ENCODE measurements at places on chromosomes 12 and 14. TPM values are rescaled to one million over a fixed set of nuclear protein-coding genes. Genes with fewer than 3 reads are reported as not detected.

The PNP gene
- total RNA-seq, result 88.6 TPM

DNA sequence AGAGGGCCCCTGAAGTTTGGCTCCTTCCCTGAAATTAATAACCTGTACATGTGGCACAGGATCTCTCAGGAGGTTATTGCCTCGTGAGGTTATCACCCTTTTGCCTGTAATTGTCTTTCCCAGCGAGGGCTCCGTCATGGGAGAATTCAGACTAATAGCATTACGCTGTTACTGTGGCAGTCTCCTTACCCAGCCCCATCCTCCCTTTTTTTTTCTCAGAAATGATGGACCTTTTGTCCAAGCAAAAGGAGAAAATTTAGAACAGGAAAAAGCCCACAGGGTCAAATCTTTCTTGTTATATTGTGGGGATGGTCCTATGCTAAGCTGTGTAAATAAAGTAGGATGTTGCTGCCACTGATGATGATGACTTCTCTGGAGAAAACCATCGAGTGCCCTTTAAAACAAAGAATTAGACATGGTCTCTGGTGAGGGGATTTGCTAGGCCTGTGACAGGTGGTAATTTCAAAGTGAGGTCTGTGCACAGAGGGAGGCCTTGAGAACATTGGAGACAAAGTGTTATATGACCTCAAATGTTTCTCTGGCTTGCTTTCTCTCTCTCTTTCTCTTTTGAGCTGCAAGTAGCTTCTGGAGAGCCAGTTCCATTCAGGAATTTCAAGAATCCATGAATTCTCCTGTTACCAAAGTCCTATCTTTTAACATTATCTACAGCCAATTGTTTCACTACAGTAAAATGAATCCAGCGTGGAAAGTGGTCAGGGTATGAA is 357.2 kb downstream of the BMP4 start:
- no peak for DNase-seq

GRCh38 chr12:13241833-13242488 is 45.4 kb downstream of the EMP1 start:
- DNase-seq, result no peak

DNA sequence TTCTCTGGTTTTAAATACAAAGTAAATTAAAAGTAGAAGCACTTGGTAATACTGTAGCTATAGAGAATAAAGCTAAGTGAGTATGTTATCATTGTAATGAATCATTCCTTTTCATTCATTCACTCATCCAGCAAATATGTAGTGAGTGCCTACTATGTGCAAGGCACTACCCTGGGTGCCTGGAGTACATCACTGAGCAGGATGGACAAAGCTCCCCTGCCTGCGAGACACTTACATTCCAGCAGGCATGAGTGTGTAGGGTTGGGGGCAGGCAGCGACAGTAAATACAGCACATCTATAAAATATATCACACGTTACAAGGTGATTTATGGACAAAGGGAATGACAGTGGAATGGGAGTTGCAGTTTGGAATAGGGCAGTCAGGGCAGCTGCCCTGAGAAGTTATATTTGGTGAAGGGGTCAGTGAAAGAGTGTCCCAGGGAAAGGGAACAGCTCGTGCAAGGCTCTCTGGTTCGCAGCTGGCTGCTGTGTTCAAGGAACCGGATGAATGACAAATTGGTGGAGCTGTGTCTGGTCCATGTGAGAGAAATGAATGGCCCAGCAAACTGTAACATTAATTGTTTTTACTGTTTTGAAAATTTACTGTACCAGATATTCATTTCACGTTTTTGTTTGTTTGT is 159.6 kb downstream of the CRADD start:
- no peak for DNase-seq

DNA sequence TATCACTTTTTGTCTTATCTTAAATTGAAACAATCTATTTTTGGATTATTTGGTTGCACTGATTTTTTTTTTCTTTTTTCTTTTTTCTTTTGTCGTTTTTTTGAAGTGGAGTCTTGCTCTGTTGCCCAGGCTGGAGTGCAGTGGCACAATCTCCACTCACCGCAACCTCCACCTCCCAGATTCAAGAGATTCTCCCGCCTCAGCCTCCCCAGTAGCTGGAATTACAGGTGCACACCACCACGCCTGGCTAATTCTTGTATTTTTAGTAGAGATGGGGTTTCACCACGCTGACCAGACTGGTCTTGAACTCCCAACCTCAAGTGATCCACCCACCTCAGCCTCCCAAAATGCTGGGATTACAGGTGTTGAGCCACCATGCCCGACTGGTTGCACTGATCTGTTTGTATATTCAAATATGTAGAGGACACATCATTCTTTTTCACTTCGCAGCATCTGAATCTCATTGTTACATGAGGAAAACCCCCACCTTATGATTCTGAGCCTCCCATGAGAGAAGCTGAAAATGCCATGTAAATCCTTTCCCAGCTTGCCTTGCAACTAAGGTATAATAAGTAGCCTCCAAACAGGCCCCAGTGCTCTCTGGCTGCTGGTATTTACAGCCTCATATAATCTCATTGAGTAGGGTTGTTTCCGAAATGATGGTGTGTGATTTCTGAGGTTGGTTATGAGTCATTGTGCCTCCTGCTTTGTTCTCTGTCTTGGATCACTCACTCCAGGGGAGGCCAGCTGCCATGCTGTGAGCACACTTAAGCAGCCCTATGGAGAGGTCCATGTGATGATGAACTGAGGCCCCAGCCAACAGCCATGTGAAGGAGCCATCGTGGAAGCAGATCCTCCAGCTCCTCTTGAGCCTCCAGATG is 5.2 kb upstream of the HSP90B1 start:
- peak; percentile 84 for DNase-seq

GRCh38 chr12:124868252-124869058 is 4.8 kb upstream of the SCARB1 start:
- no peak for DNase-seq

DNA sequence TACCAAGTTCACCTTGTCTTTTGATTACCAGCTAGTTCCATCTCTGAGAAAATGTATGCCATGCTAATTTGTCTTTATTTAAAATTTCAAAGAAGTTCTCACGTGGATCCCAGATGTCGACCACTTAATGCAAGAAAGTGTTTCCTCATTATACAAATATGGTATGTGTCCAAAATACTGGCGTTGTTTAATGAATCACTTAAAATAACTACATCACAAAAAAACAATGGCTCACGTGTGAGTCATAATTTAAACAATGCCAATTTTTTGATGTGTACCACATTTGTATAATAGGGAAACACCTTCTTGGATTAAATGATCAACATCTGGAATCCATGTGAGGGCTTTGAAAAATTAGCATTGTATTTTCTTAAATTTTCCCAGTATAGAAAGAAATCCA is 40.8 kb downstream of the DBX2 start:
- DNase-seq, result no peak

DNA sequence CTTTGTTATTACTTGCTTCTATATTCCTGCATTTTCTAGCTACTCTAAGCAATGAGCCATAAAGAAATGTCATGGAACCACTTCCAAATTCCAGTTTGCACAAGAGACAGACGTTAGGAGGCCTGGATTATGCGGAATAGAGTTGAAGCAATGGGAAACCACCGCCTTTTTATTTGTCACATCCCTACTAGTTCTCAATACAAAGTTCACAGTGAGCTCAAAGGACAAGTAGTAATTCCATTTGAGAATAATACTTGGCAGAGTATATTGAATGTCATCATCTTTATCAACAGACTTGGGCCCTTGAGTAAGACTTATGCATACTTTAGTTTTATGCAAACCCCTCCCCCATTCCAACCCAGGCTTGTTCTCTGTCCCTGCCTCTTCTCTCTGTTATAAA is 3.7 kb upstream of the SLC15A5 start:
- DNase-seq, result no peak

DNA sequence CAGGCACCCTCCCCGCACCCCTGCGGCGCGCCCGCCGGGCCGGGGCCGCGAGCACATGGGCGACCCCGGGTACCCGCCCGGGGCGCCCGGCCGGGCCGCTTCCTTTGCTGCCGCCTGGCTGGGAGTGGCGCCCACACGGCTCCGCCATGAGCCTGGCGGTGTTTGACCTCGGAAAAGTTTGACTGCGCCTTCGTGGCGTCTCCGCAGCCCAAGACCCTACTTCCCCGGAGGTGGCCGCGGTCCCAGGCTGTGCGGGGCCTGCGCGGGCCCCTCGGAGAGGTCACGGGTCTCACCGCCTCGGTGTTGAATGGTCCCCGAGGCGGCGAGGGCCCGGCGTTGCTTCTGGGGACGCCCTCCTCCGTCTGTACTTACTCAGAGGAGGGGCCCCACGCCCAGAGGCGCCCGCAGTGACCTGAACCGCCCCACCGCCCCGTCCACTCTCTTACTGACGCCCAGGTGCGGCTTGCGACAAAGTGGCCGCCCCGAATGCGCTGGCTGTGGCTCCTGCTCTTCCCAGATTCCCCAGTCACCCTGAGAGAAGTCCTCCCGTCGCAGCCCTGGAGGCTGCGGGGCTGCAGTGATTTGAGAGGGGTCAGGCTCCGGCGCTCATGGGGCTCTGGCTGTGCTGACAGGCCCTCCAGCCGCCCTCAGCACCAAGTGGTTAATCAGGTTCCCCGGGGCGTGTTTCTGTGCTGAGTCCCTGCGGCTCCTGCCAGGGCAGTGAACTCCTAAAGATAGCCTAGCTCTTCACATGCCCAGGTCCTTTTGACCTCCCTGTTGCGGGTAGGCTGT is 5.8 kb downstream of the KMT5A start:
- DNase-seq, result no peak

GRCh38 chr14:54629183-54629582 is 62.3 kb downstream of the SAMD4A start:
- DNase-seq, result no peak

The TMCC3 gene
- total RNA-seq, result 0.43 TPM

GRCh38 chr12:76259660-76260389 is 88.4 kb downstream of the BBS10 start:
- peak; percentile 20 for DNase-seq

The AVPR1A gene
- not detected for total RNA-seq

The FLRT2 gene
- 9.8 TPM for total RNA-seq

The CAPS2 gene
- 6.6 TPM for total RNA-seq

GRCh38 chr14:91399868-91400640 is 17.6 kb downstream of the CCDC88C start:
- no peak for DNase-seq

DNA sequence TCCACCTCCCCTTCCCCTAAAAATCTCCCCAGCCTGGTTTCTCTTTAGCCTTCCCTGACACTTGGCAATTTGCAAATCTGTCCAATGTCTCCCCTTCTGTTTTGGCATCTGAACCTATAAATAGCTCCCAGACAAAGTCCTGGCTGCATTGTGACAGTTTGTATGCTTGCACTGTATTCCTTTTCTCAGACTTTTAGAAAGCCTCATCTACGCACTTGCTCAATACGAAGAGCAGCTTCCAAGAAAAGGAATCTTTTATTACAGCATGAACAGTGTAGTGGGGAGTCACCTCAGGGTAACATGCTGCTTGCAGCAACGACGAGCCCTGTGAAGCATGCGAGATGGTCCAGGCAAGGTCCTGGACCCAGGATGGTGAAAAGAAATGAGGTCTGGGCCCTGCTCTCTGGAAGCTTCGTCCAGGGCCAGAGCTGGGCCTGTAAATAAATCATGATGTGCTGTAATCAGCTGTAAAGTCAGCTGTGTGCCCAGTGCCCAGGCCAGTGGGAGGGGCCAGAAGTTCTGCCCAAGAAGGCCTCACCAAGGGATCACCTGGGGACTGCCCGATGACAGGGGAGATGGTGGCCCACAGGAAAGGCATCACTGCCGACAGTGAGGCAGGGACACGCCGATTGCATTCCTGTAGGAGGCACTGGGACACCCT is 88.3 kb downstream of the RIN3 start:
- no peak for DNase-seq

- DNase-seq, result no peak
Measured at GRCh38 chr14:22475381-22475780, 113.6 kb downstream of the DAD1 start.

DNA sequence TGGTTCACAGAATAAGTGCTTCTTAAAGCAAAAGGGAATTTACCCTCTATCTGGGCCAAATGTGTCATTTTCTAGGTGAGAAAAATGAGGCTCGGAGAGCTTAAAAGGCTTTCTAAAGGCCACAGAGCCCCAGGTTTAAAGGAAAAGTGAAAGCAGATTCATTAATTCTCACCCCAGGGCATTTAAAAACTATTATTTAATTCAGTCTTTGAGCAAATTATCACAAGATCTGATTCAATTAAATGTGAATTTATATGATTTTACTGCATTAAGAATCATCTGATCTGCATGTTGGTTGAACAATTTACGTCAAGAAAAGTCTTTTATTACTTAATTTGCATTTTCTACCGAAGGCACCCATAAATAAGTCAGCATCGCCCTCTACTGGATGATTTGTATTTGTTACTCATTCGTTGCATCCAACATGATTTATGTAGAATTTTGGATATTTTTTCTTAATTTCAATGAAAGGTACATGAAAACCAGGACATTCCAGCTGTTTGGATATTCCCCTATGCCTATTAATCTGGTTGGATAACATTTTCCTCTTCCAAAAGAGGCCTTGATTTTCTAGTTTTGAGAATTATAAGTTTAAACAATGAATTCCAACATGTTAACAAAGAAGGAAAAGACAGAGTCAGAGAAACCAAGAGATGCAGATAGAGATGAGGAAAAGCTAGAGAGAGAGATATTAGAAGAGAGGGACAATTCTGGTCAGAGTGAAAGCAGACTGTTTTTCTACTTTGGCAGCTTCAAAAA is 19.1 kb upstream of the DHRS7 start:
- peak; percentile 67 for DNase-seq

DNA sequence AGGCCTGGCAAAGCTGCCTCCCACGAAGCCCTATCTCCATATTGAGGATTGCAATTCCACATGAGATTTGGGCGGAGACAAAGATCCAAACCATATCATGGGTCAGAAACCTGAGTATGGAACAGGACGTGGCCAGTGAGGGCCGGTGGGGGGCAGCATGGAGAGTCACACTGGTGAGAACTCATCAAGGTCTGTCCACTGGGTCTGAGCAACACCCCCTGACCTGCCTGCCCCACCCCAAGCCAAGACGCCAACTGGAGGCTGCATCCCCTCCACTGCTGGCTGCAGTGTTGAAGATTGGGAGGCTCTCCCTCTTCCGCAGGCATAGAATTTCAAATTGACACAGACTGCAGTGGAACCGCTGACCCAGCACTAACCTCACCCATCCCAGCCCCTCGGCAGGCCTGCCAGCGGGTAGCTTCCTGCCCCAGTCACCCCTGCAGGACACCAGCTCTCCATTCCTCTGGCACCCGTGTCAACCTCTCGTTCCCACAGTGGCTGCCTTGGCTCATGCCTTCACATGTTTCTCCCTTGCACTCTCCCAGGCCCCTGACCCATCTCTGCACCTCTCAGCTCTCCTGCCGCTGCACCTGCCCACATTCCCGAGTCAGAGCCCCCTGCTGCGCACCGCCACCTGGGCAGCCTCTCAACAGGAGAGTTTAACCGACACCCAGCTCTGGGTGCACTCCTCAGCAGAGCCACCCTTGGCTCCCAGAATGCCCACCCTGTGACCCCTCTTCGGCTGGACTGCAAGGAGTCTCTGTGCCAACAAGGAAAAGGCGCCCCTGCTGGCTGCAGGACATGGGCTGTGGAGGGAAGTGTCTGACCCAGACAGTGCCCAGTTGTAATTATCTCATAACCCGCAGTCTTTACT is 45.2 kb upstream of the PPP2R5C start:
- DNase-seq, result no peak

The PKP2 gene
- 6.1 TPM for total RNA-seq

- DNase-seq, result no peak
Measured at GRCh38 chr12:108861878-108862587, 4.7 kb upstream of the SSH1 start.

The LRRC43 gene
- not detected for total RNA-seq

Data from H4 (cell line).